HFF-Myc (cell line): ENCODE measurements at places on chromosomes 12 and 14.

GRCh38 chr14:100051543-100051942 is 13.7 kb upstream of the EVL start:
- no peak for DNase-seq

DNA sequence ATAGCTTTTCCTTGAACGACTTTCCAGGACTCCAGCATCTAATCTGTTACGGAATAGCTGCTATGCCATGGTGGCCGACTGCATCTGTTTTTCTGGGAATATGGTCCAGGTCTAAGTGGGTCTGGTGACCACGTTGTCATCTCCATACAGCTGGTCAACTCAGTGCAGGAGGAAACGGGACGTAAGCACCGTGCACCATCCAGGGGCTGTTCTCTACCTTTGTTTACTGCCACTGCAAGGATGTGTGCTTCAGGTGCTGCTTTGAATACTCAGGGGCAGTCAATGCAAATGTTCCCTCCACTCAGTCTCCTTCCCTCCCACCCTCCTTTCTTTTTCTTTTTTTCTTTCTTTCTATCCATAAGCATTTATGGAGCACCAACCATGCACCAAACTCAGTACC is 648.2 kb downstream of the VRK1 start:
- DNase-seq = no peak

DNA sequence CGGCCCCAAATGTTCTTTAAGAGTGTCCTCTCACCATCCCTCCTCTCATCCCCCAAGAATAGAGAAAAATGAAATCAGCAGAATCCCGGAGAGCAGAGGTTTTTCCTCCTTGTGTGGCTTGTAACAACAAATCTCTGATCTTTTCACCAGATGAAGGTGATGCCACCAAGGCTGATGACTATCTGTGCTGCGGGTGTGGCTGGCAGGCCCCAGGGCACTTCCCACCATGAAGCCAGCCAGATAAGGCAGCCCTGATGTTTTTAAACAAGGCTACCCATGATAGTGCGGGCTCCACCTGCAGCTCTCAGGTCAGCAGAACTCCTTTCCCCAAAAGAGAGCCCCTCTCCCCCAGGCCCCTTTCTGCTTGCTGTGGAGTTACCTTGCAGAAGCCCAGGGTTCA is 58.0 kb upstream of the PARP11 start:
- no peak for DNase-seq

DNA sequence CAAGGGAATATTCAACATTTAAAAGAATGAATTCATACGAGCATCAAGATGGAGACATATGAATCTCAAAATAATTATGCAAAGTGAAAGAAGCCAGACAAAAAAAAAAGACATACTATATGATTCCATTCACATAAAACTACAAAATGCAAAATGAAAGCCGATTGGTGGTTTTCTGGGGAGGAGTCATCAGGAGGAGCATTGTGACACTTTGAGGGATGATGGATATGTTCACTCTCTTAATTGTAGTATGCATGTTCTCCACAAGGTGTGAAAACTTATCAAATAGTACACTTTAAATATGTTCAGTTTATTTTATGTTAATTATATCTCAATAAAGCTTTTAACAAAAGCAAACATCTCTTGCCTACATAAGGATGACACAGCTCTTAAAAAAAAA is 13.5 kb downstream of the OLR1 start:
- no peak for DNase-seq

GRCh38 chr14:103801459-103801858 is 45.9 kb downstream of the PPP1R13B start:
- DNase-seq = peak; percentile 10

DNA sequence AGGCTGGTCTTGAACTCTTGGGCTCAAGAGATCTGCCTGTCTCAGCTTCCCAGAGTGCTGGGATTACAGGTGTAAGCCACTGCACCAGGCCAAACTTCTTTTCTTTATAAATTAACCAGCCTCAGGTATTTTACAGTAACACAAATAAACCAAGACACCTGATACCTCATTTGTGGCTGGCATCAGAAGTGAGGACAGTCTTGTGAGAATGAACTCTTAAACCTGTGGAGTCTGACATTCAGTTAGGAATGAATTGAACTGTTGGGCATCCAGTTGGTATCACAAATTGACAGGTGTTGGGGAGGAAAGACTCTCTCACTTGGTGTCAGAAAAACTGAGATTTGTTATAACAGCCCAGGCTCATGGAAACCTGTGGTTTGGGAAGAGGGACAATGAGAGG is 120.5 kb downstream of the DENND5B start:
- no peak for DNase-seq

GRCh38 chr12:47207340-47207717 is 127.6 kb upstream of the AMIGO2 start:
- DNase-seq = no peak

GRCh38 chr12:53223389-53224060 is 8.5 kb downstream of the RARG start:
- DNase-seq = no peak

GRCh38 chr14:22549324-22549962 is 39.6 kb downstream of the DAD1 start:
- DNase-seq = no peak

DNA sequence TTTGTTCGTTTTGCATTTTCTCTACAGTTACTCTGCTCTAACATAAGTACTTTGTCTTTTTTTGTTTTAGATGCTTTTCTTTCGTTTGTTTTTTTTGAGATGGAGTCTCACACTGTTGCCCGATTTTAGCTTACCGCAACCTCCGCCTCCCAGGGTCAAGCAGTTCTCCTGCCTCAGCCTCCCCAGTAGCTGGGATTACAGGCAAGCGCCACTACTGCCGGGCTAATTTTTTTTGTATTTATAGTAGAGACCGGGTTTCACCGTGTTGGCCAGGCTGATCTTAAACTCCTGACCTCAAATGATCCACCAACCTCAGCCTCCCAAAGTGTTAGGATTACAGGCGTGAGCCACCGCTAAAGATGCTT is 2.7 kb downstream of the DIP2B start:
- DNase-seq = no peak

GRCh38 chr14:23023022-23023794 is 11.5 kb downstream of the PSMB5 start:
- no peak for DNase-seq

GRCh38 chr12:98651328-98651727 is 6.2 kb downstream of the APAF1 start:
- DNase-seq = no peak

GRCh38 chr12:2337031-2338010 is 284.5 kb downstream of the CACNA1C start:
- DNase-seq = no peak

GRCh38 chr12:121172145-121172544 is 37.8 kb upstream of the P2RX4 start:
- DNase-seq = no peak

- no peak for DNase-seq
These were observed at the start of gene NXPH4 for GRCh38 chr12:57216014-57216911. Gene NXPH4 (plus strand): TSS chr12:57216794. CDS start chr12:57216970, 176 bp downstream.

DNA sequence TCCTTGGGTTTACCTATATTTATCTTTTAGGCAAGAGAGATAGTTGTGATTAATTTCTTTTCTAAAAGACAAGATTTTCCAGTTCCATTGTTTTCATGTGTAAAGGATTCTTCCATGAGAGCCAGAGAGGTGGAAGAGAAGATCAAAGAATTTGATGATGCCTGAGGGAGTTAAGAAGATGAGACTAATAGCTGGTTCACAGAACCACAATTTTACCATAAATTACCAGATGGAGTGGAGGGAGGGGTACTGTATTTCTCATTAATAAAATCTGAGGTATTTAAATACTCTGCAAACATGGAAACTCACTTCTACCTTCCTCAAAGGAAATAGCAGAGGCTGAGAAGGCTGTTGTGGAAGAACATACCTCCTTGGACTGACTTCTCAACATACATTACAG is 34.6 kb downstream of the ALKBH1 start:
- DNase-seq = no peak

DNA sequence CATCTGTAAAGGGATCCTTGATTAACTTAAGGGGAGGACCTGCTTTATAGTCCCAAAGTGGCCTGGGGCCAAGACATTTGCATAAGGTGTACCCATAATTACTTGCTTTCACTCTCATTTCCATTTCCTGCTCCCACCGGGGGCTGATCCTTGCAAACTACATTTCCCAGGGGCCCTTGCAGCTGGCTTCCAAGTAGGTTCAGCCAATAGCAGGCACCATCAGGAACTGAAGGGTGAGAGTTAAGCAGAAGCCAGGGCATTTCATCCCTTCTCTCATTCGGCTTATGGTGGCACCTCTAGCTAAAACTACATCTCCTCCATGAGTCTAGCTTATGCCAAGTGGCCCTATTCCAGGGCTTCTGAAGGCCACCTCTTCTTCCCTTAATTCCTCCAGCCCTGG is 88.8 kb downstream of the CCDC60 start:
- DNase-seq = no peak

DNA sequence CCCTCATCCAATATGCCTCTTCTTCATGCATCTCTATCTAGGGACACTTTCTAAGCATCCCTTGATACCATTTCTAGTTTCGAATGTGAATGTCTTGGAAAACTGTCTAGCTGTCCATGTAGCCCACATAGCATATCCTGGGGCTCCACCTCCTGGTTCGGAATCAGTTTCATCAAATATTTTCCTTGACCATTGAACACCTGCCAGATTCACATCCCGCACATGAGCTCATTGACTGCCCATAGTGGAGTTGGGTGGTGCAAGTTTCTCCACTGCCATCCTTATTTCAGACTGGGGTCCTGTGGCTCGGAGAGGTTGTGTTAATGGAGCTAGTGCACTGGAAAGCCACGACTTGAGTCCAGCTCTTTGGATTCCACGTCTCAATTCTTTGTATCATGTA is 58.6 kb upstream of the TMEM263 start:
- no peak for DNase-seq

- DNase-seq = no peak
These were observed 6.6 kb upstream of the SLC6A13 start for GRCh38 chr12:269191-269590.

GRCh38 chr14:68359837-68360552 is 432.9 kb downstream of the ZFP36L1 start:
- peak; percentile 42 for DNase-seq

- no peak for DNase-seq
These were observed 9.1 kb downstream of the GPR19 start for GRCh38 chr12:12686925-12687324.

GRCh38 chr12:79301181-79301580 is 389.6 kb downstream of the PAWR start:
- no peak for DNase-seq

- no peak for DNase-seq
These were observed 39.2 kb downstream of the BCL11B start for GRCh38 chr14:99232714-99233214.

DNA sequence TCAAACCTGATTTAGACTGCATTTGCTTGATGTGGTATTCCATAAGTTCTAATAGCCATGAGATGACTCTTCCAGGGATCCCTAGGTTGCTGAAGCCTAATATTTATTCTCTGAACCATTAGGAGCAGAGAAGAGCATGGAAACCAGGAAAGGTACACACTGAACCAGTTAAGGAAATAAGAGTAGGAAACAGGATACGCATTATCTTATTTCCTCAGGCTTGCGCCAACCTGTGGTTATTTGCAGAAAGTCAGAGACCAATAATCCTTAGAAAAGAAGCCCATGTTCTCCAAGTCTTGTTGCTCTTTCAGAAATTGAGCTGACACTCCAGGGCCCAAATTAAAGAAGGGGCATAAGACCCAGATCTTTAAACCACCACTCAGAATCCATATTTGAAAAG is 41.8 kb upstream of the SMUG1 start:
- DNase-seq = no peak

- DNase-seq = peak; percentile 79
These were observed 78.6 kb upstream of the IFNG-AS1 start for GRCh38 chr12:67910360-67911274.

DNA sequence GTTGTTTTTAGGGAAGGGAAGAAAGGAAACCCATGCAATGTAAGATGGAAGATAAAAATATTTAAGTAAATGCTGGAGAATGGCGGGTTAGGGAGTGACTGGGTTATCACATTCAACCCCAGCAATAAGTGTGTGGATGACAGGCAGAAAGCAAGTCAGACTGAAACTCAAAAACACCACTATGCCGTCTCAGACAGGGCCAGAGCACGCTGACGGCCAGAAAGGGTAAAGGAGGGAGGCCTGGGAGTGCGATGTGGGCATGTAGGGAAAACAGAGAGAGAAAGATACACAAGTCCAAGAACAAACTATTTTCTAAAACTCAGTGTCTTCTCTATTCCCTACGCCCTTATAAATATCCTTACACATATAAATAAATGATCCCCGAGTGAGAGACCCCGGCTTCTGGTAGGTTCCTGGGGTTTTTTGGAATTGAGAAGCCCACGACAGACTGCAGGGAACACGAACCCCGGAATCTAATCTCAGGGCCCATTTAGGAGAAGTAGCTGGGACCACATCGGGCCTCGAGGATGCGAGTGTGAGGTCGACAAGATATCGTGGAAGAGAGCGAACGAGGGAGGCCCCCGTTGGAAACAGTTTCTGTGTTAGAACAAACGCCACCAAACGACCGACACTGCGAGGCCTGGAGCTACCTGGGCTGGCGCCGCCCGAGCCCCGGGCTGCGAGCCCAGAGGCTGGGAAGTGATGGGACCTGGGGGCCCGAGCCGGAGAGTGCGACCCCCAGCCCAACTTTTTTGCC is 735 bp upstream of the OTX2 start:
- DNase-seq = no peak

GRCh38 chr12:91387461-91388134 is 205.0 kb upstream of the DCN start:
- no peak for DNase-seq

GRCh38 chr12:89768586-89769482 is 60.2 kb upstream of the ATP2B1 start:
- DNase-seq = peak; percentile 90

DNA sequence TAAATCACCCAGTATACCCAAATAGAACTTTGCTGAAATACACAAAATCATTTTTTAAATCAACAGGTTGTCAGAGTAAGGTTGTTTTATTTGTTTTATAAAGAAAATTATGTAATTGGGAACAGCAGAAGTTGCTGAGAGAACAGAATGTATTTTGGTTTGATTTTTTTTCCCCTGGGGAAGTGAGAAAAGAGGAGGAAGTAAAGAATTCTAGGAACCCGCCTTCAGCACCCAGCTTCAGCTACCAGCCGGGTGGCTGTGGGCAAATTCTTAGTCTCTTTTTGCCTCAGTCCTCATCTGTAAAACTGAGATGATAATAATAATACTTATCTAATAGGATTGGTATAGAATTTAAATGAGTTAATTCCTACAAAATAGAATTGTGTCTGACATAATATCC is 119.4 kb downstream of the SRGAP1 start:
- no peak for DNase-seq

DNA sequence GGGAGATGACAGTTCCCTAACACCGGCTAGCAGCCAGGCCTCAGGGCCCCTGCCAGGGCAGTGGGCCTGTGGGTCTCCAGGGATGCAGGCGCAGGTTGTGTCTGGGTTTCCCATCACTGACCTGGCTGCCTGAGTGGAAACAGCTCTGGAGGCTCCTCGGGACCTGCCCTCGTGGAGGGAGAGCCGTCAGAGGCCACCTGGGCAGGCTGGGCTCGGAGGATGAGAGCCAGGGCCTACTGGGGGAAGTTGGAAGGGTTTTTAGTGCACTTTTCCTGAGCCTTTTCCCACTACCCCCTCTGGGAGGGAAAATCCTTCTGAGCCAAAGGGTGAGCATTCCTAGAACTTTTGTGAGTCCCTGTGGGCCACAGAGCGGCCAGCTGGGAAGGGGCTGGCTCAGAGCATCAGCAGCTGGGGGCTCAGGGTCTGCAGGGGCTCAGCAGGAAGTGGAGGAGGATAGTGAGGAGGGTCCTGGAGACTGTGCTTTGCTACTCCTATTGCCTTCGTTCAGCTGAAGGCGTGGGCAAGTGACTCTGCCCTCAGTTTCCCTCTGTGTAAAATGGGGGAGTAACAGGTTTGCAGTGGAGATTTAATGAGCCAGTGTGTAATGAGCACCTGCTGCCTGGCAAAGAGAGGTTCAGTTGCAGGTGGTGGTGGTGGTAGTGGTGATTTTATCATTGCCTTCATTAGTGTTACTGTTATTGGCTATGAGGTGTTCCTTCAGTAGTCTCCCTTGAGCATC is 1.8 kb downstream of the SH2B3 start:
- no peak for DNase-seq
